Liver (tissue), 10 donors: ENCODE measurements at places on chromosomes 2 and 18. TPM values are rescaled to one million over a fixed set of nuclear protein-coding genes. Genes with fewer than 3 reads are reported as not detected.

Gene IGFBP2
- polyA plus RNA-seq, result 1,119 TPM

Gene RIF1
- 2.2 TPM for polyA plus RNA-seq

Gene SCN3A
- 0.08 TPM for polyA plus RNA-seq

Gene PKDCC
- 2.0 TPM for polyA plus RNA-seq

Gene LYG1
- polyA plus RNA-seq, result 0.52 TPM

Gene LDLRAD4
- polyA plus RNA-seq, result 9.8 TPM

Gene CNDP1
- 21.1 TPM for polyA plus RNA-seq

Gene PAX3
- polyA plus RNA-seq, result not detected

Gene ABCG8
- 28.1 TPM for polyA plus RNA-seq

Gene RGPD3
- 0.85 TPM for polyA plus RNA-seq

Gene LTBP1
- polyA plus RNA-seq, result 5.8 TPM

Gene UGT1A1
- 386 TPM for polyA plus RNA-seq

Gene POTEI
- polyA plus RNA-seq, result not detected

Gene NT5DC4
- polyA plus RNA-seq, result not detected

Gene CFAP210
- polyA plus RNA-seq, result 0.42 TPM
